ENCODE measurements at places on chromosomes 7 and 10.

DNA sequence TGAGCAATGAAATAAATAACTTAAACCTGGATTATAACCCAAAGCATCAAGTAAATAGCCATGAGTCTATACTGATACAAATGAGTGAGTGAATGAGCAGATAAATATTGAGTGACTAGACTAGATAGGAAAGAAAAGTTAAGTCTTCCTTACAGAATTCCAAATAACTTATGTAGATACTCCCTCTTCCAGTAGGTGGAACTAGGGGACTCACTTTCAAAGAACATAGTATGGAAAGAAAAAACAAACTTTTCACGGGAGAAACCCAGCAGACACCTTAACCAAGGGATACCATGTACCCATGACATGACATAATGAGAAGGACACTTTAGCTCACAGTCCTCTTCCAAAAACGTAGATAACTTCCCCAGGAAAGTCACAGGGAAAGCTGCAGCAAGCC lies 32.2 kb downstream of the CSGALNACT2 start:
- no peak for DNase-seq

DNA sequence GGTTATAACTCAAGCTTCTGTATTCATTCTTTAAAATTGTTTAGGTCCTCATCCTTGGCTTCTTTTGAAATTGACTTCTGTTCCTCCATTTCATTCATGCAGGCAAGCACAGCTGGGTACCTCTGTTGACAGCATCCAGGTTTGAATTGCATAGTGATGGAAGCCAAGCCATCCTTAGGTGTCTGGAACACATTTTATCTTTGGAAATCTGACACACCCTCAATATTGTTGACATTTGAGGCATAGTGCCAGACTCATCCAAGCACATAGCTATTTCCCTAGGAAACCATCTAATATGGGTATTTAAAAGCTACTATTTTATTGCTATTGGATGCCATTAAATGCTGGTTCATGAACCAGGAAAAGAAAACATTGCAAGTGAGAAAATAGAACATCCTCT lies 142.1 kb upstream of the PTPRZ1 start:
- DNase-seq = no peak

DNA sequence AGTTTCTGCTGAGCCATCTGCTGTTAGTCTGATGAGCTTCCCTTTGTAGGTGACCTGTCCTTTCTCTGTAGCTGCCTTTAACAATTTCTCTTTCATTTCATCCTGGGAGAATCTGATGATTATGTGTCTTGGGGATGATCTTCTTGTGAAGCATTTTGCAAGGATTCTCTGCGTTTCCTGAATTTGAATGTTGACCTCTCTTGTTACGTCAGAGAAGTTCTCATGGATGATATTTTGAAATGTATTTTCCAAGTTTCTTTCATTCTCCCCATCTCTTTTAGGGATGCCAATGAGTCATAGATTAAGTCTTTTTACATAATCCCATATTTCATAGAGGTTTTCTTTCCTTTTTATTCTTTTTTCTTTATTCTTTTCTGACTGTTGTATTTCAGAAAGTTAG lies 184.2 kb upstream of the BET1 start:
- DNase-seq = no peak

DNA sequence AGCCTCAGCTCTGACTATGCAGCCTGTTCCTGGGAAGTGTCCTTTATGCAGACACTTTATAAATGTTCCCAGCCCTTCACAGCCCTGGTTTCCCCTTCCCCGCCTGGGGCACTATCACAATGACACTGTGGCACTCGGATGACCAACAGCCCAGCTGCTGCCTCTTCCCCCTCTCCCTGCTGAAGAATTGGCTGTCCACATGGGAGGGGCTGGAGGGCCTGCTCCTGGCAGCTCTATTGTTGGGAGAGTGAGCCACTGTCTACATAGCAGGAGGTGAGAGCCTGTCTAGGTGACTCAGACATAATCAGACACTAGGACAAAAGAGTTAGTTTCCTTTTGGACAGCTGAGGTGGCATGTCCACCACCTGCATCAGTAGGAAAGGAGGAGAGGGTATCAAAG lies 437.5 kb downstream of the PLXNA4 start:
- DNase-seq = no peak

- no peak for DNase-seq
Observed at GRCh38 chr10:34808801-34809745, 6.0 kb downstream of the PARD3 start.

GRCh38 chr7:151291206-151291605 lies 42.7 kb upstream of the SMARCD3 start:
- no peak for DNase-seq

GRCh38 chr7:50565559-50565916 lies 333 bp upstream of the DDC start:
- no peak for DNase-seq

DNA sequence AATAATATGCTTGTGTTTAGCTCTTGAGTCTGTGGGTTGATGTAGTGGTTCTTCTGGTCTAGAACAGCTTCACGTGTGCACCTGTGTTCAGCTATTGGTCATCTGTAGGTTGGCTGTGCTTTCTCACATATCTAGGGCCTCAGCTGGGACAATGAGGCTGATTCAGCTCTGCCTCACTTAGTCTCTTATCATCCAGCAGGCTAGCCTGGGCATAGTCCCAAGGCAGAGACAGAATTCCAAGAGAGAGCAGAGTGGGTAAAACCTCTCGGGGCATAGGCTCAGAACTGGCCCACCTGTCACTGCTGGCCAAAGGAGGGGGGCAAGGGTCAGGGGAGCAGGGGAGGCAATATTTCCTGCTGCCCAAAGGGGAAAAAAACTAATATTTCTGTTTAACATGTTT lies 32.0 kb upstream of the MXI1 start:
- no peak for DNase-seq

DNA sequence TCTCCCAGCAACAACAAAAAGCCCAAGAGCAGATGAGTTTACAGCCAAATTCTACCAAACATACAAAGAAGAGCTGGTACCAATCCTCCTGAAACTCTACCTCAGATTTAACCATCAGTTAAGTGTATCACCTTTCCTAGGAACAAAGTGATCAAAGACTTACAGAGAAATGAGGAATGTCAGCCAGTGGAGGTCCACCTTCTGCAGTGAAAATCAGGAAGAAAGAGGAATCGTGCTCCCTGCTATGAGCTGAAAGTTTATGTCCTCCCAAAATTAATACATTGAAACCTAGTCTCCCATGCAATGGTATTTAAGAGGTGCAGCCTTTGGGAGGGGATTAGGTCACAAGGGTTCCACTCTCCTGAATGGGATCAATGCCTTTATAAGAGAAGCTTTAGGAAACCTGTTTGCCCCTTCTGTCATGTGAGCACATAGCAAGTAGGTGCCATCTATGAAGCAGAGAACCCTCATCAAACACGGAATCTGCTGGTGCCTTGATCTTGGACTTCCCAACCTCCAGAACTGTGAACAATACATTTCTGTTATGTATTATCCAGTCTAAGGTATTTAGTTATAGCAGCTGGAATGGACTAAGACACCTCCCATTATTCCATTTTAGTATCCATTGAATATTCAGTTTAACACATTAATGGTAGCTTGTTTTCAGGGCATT lies 139.0 kb upstream of the FZD8 start:
- DNase-seq = no peak

DNA sequence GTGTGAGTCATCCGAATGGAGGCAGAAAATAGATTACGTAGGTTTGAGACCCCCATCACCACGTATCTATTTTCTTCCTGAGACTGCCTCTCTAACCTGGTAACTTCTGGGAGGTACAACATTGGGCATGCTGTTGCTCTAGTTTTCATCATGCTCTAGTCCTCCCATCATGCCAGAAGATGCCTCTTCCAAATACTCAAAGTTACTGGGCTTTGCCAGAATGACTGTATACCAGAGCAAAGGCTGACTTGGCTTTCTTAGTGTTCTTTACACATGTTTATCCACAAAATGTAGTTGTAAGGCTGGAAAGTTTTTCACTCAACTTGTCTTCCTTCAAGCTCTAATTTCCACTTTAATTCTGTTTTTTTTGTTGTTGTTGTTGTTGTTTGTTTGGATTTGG lies 370.5 kb downstream of the MDFIC start:
- DNase-seq = no peak

DNA sequence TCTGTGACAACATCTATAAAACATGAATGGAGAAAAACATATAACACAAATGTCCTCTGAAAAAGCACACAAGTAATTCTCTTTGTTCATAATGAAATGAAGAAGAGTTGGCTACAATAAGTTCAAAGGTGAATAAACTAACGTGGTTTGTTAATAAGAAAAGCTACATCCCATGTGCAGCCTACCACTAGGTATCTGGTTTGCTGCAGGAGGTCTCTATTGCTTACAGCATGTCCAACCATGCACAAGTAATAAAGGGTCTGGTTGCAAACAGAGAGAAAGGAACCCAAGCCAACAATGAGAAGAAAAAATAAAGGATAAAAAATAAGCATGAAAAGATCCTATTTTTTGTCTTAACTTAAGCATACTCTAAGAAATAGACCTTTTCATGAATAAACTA lies 139.2 kb downstream of the CHCHD3 start:
- DNase-seq = no peak

GRCh38 chr10:126924180-126924914 lies 19.1 kb downstream of the DOCK1 start:
- DNase-seq = no peak

GRCh38 chr10:113148901-113149300 lies 198.9 kb downstream of the TCF7L2 start:
- no peak for DNase-seq

DNA sequence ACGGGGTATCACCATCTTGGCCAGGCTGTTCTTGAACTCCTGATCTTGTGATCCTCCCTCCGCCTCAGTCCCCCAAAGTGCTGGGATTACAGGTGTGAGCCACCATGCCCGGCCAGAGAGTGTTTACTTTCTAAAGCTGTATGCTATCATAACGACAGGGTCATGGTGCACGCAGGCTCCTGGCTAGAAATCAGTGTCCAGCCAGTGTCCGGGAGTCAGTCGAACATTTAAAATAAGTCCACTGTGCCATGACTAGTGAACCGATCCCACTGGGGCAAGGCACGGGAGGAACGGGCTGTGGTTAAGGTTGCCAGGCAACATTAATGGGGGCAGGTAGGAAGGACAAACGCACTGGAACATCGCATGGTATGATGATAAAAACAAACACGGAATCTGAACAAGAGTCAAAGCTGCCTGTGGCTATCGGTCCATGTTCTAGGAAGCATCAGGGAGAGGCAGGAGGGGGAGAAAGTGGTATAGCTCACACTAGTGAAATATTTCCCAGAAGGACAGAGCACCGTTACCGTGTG lies 89.0 kb upstream of the SEPHS1 start:
- DNase-seq = no peak

DNA sequence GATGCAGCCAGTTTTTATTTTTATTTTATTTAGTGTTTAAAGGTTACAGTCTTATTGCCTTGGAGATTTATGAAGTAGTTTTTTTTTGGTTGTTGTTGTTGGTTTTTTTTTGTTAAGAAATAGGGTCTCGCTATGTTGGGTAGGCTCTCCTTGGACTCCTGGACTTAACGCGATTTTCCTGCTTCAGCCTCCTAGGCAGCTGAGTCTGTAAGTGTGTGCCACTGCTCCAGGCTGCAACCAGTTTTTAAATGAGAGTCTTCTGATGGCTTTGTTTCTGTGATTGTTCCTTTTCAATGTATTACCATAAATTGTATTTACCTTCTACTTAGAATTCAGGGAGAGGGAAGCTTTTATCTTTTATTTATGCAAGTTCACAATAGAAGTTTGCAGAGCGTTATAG lies 62.8 kb downstream of the BICC1 start:
- DNase-seq = no peak

DNA sequence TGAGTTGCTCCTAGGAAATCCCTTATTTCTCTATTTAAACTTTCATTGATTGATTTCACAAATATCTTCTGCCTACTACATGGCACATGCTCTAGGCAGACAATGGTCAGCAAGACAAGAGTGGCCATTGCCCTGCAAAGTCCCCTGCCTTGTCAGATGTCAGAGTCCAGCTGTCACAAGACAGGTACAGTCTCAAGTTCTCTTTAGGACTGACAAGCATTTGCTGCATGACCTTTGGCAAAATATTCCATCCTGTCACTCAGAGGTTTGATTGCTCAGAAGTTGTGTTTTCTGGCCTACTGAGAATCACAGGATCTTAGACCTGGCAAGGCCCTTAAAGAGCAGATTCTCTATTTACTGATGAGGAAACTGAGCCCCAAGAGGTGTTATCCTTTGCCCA lies 322.3 kb upstream of the NFE2L3 start:
- no peak for DNase-seq

GRCh38 chr7:44559485-44559884 lies 14.2 kb downstream of the DDX56 start:
- no peak for DNase-seq

- DNase-seq = no peak
Observed at GRCh38 chr10:123009105-123009820, 457 bp downstream of the ACADSB start.

GRCh38 chr7:82729172-82730030 lies 285.8 kb upstream of the CACNA2D1 start:
- DNase-seq = no peak

DNA sequence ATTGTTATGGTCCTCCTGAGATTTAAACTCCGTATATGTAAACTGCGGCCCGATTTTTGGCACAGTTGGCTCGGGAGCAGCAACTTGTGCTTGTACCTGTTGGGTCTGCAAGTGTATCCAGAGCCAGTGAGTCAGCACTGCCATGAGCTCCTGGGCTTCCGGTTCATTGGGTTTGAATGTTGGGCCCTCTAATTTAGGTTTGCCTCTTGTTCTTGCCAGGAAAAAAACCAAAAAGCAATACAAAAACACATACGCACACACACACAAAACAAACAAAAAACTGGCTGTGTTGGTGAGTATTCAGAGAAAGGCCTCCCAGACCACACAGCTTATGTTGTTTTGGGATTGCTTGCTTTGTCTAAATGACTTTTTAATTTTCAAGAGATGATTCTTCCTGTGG lies 26.3 kb downstream of the SND1 start:
- no peak for DNase-seq

DNA sequence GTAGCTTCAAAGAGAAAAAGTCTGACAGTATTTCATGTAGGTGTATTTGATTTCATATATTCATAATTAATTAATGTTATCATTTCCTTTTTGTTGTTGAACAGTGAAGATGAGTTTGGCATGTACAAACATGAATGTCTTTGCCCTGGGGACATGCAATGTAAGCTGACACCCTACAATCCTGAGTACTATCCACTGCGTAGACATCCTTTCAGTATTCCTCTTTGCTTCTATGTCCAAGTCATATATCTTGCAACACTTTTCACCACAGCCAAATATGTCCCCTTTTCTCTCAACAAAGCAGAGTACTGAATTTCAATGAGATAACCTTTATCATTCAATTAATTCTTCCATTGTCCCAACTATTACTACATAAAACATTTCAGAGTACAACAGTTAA lies 93.6 kb downstream of the GPR37 start:
- no peak for DNase-seq

Data from RWPE2 (cell line).